DMS53 (cell line): ENCODE measurements at places on chromosomes 3 and 15.

GRCh38 chr15:64247906-64248541 lies 85.2 kb upstream of the PPIB start:
- DNase-seq, result peak; percentile 96

- DNase-seq, result peak; percentile 20
Measured at GRCh38 chr3:29922992-29923746, 642.3 kb downstream of the RBMS3 start.

- DNase-seq, result no peak
Measured at GRCh38 chr3:23325466-23326065, 122.4 kb downstream of the UBE2E2 start.

DNA sequence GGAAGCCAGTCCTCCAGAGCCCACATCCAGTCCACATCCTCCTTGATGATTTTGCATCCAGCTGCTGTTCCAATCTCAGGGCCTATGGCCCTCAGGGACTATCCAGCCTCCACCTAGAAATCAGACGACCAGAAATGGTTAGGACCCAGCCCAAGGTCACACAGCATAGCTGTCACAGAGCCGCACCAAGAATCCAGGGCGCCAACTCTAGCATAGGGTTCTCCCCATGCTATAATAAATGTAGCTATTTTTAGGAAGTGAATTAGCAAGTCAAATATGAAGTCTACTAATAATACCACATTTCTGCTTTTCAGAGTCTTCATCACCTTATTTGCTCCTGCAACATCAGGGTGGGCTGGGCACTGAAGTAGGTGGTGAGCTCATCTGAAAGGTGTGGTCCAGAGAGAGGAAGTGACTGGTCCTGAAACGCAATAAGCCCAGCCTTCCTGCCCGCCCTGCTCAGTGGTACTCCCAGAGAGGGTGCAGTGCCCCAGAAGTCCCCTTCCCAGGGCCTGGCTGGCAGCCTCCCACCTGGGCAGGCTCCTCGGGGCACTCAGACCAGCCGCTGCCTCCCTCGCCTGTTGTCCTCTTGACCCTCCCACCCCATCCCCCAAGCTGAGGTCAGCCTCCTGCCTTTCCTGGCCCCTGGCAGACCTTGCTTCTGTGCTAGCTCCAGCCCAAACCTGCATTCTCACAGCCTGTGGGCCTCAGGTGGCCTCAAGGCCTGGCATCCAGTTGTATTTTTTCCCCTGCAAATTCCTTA lies 17.6 kb upstream of the CYP11A1 start:
- DNase-seq, result peak; percentile 33

DNA sequence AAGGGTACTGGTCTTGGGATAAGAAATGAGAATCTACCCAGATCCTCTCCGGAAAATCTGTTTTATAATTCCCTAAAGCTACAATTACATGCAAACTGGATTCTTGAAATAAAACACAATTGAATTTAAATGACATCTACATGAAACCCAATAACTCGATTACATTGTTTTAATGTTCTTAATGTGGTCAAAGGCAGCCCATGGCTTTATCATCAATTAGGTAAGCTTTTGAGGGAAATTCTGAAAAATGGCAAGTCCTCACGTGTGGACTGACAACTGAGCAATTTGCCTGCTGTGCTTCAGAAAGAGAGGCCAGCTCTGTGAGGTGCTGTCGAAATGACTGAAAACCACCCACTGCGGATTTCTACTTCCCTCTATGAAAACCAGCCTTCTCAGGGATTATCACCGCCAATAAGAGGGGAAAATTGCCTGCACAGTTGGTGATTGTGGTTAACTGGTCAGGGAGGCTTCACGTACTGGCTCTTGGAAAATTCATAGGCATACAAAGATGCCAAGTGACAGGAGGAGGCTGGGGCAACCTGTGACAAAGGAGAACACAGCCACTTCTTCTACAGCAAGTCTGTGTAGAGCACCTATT lies 200.8 kb upstream of the SLCO3A1 start:
- DNase-seq, result no peak

GRCh38 chr3:44110648-44111047 lies 131.0 kb upstream of the TOPAZ1 start:
- DNase-seq, result no peak

- peak; percentile 13 for DNase-seq
Measured at GRCh38 chr15:62853114-62853840, 189.3 kb upstream of the TPM1 start.

- DNase-seq, result peak; percentile 20
Measured at GRCh38 chr3:195065142-195065863, 205.7 kb downstream of the XXYLT1 start.

DNA sequence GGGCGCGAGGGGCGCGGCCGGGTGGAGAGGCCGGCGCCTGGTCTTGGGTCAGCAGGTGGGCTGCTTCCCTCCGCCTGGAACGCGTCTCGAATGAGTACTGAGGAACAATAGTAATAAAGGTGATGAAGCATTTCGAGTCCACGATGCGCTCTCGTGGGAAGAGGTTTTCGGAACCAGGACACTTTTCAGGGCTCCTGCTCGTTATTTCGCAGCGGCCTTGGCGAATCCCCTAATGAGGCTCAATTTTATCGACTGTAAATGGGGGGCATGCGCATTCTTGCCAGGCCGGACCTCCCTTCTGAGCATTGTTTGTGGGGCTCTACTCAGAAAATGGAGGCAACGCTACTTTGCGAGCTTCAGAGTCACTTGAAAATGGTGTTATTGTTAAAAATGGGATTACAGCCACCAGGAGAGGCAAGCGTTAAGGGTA lies 1.2 kb downstream of the NR2C2 start:
- no peak for DNase-seq

DNA sequence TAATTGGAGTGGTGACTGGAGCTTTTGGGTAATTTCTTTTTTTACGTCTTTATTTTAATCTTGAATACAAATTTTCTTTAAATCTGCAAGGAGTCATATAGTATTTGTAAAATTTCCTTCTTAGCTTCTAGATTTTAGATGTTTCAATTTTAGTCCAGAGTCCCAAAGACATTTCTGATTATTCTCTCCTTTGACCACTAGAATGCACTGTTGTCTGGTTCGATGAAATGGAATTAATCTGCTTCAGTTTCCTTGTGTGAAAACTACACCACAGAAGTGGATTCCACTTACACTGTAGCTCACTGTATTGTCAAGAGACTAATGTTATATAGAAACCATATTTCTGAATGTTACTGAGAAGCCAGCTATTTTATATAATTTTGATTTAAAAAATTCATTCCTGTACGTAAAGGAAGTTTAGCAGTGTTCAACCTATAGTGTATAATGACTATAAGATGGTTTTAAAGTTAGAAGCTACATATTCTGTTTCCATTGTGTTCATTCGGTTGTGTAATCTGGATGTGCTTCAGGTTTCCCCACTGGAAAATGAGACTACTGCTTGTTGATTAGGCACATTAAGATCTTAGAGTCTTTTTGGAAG lies 6.1 kb downstream of the GRAMD1C start:
- peak; percentile 80 for DNase-seq

DNA sequence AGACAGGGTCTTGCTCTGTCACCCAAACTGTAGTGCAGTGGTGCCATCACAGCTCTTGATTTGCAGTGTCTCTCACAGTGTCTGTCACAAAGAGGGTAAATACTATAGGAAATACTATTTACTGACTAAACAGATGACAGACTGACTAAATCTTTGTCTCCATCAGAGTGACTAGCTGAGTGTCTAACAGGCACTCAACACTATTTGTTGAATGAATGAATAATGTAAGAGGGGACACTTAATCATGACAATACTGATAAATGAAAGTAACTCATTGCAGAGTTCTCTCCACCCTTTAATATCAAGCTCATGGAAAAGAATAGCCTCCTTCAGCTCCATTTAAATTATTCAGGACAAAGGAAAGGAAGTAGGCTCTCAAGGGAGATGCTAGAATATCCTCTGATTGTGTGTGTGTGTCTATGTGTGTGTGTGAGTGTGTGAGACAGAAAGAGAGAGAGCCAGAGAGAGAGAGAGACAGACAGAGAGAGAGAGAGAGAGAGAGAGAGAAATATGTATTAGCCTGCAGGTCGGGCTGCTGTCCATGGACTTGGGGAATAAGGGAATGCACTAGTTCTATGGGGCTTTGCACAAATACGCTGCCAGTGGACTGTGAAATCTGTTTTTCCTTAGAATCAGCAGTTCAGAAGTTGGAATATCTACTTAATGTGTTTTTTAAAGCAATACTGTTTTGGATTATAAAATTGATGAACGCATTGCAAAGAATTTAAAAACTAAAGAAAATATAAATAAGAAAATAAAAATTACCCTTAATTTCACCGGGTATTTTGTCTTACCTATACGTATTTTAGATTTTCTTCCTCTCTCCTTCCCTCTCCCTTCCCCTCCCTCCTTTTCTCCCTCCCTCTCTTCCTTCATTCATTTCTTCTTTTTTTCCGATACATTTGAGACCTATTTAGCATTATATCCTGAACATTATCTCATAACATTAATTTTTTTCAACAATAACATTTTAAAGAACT lies 132.9 kb upstream of the LRIG1 start:
- peak; percentile 35 for DNase-seq

DNA sequence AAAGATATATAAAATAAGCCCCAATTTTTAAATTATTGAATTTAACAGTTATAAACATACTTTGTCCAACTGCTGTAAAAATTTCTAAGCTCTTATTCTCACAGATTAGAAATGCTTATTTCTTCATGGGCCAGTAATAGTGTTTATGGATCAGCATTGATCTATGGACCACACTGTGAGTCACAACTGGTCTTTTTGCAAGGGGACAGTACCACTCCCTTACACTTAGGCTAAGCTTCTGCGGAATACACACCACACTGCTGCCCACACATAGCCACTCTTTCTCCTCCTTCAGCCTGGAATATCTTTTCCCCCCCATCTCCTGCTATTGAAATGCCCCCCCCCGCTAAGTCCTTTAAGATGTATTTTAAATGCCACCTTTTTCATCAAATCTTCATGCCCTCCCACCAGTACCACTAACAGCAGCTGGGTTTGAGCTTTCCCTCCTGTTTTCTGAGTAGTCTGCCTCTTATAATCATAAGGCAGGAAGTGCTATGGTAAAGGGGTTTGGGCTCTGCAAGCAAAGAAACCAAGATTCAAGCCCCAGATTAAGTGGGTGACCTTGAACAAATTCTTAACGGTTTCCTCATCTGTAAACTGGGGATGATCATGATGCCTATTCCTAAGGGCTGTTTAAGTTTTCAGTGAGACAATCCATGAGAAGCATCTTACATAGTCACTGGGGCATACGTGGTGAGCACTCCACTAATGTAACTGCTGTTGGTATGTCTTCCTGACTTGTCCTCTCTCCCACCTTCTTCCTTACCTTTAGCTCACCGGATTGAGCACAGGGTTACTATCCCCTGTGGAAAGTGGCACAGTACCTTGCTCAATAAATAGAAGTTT lies 69.2 kb downstream of the DCUN1D1 start:
- no peak for DNase-seq

GRCh38 chr3:39101022-39101689 lies 6.3 kb downstream of the GORASP1 start:
- DNase-seq, result peak; percentile 49

DNA sequence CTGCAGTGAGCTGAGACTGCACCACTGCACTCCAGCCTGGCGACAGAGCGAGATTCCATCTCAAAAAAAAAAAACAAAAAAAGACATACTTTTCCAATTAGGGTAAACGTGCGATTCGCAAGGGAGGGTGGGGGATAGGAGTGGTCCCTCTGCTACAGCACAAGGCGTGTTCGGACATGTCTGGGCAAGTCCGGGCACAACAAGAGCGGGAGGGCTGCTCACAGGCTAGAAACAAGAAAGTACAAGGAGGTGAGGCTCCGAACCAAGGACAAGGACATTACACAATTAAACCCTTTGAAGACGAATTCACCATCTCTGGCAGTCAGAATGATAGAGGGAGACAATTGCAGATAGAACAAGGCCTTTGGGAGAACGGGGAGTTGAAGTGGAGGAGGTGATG lies 32.2 kb upstream of the BCL2A1 start:
- no peak for DNase-seq

GRCh38 chr3:152204218-152204617 lies 64.5 kb upstream of the MBNL1 start:
- DNase-seq, result no peak

DNA sequence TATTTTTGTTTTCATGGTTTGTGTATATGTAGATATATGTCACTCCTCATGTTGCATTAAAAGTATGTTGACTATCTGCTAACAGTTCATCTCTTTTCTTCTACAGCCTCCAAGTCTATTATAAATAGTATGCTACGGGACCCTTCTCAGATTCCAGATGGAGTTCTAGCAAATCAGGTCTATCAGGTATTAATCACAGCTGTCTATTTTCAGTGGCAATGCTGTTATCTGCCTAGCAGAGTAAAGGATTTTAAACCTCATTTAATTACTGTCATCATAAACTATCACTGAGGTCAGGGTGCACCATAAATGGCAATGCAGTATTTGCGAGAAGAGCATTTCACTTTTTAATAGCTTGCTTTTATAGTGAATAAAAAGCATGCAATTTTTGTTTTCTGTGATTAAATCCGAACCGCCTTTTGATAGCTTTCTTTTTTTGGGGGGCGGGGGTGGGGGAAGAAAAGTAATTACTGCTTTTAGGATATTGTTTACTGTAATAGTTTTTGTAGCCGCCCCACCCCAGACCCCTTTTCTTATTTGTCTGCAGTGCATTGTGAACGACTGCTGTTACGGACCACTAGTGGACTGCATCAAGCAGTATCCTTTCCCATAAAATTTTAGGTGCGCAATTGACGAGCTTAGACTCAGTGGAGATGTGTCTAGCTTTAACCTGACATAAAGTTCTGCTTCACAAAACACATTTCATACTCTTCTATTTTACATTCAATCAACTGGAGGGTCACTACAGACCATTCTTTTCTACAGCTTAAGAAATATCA lies 112.3 kb downstream of the CDIN1 start:
- no peak for DNase-seq

GRCh38 chr3:138673641-138674530 lies 65.3 kb downstream of the FAIM start:
- peak; percentile 49 for DNase-seq

GRCh38 chr15:31396881-31397560 lies 70.4 kb downstream of the KLF13 start:
- peak; percentile 69 for DNase-seq

DNA sequence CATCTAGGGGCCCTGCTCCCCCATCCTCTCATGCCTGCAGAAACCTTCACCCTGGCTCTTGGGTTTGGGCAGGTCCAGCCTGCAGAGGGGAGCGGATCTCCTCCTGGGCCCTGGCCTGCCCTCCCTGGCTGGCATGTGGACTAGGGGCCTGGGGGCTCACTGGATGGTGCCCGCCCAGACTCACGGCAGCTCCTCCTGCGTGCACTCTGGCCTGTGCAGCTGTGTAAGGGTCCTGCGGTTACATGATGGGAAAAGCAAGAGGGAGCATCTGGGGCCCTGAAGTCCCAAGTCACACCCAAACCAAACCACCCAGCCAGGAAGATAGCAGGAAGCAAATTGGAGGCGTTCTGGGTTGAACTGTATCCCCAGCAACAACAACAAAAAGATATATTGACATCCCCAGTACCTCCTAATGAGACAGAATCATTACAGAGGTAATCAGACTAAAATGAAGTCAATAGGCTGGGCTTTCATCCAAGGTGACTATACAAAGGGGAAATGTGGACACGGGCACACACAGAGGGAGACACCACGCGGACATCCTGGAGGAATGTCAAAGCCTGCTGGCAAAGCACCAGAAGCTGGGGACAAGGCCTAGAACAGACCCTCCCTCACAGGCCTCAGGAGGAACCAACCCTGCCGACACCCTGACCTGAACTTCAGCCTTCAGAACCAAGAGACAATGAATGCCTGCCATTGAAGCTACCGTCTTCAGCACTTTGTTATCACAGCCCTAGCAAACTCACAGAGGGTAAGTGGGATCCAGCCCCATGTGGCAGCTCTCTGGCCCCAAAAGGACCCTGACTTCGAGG lies 10.4 kb upstream of the CLK3 start:
- no peak for DNase-seq

- no peak for DNase-seq
Measured at GRCh38 chr15:96462768-96463750, 132.6 kb downstream of the NR2F2 start.
